ENCODE measurements at places on chromosomes 7 and 10.

- DNase-seq: no peak
These were observed 139.8 kb upstream of the AOAH start for GRCh38 chr7:36863901-36864701.

DNA sequence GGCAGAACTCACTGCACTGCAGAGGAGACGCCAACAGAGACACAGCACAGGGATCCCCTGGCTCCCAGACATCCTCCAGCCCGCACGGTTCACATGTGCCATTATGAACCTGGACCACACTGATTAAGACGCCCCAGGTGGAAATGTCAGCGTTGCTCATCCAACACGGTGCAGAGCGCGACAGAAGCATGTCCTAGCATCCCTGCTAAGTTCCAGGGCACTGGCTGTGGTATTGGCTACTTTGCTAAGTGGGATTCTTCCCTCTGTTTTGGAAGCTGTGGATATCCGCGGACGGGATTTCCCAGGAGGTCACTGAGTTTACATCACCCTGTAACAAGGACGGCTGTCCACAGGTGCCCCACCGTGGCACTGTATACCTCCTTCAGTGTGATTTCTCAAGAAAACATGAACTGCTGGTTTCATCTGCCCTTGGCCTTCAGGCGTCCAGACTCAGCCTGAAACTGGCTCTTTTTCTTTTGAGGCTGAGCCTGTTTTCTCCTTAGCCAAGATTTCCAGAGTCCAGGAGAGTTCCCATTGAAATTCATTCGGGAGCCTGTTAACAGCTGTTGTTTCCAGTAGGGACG lies 324.0 kb downstream of the WDR37 start:
- no peak for DNase-seq

DNA sequence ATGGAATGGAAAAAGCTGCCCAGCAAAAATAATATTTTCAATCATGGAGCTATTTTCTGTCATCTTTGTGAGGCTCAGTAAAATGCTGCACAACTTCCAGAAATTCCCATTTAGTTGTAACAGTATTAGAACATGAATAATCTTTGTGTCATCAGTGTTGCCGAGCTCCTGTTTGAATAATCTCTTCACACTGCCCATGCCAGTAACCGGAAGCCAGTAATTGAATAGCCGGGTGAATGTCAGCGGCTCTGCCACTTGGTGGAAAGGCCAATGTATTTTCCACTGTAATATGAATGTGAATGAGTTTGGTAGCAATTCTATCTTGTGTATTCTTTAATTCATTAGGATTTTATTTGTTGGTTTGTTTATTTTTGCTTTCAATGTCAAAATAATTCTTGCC lies 172.5 kb upstream of the INSYN2A start:
- DNase-seq: no peak

- peak; percentile 4 for DNase-seq
These were observed 29.9 kb downstream of the RNLS start for GRCh38 chr10:88553116-88553752.

DNA sequence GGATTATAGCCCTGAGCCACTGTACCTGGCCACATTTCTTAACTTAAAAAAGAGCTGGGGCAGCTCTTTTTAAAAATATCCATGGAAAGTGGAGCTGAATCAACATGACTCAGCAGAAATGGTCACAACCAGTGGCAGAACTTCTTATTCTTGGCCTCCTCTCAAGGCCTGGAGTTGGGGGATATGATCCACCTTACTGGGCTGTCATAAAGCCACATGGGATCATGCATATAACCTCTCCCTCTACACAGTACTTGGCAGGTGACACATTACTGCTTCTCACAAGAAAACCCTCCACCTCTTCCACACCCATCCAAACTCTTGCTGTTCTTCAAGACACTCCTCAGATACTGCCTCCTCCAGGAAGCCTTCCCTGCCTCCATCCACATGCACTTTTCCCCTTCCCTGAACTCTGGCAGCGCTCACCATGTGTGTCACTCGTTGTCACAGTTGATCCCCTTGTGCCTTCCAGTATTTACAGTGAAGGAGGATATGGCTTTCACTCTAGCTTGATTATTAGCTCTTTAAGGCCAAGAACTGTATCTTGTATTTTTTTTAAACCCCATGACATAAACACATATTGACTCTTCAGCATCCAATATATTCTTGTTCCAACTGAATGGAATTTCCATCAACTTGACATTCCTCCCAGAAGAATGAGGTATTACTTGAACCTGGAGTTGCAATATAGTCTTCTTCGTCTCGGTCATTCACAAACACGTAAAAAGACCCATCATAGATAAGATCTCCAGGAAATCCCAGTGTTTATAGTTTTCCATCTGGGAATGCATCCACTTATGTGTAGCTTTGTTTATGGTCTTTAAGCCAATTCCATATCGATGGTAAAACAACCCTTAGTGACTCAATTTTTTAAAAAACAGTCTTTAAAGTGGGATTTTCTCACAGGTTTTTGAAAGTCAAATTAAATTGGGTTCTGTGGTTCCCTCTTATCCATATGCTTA lies 85.5 kb downstream of the TBXAS1 start:
- no peak for DNase-seq

GRCh38 chr7:17640730-17641377 lies 299.4 kb downstream of the SNX13 start:
- no peak for DNase-seq

DNA sequence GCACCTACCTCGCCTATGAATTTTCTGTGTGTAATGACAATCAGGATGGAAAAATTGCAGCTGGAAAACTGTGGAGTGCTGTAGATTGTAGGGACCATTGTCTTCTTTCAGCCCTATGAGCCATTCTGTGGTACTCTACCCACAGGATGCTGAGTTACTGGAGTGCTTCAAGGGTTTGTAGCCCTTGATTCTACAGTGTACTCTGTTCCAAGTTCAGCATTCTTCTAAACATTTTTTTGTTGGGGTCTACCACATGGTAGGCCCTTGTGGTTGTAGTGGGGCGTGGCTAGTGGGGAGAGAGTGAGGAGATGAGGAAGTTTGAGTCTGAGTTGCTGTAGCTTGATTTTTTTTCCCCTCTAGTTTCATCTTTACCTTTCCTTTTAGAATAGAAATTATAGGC lies 33.5 kb downstream of the REEP3 start:
- DNase-seq: no peak

GRCh38 chr7:150902078-150903033 lies 50.0 kb downstream of the AOC1 start:
- no peak for DNase-seq

DNA sequence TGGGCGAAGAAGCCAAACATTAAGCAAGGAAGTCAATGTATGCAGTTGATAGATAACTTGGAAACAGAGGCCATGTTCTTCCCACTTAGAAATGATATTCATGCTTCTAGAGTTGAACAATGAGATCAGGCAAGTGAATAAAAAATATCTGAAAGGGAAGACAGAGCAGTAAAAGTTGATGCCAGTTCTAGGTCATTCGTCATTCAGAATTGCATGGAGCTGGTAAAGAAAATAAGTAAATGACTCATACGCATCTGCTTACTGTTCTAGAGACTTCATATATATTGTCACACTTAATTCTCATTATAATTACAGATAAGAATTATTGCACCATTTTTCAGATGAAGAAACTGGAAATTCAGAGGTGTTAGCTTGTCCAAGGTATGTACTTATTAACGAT lies 158.9 kb upstream of the FERD3L start:
- DNase-seq: no peak

DNA sequence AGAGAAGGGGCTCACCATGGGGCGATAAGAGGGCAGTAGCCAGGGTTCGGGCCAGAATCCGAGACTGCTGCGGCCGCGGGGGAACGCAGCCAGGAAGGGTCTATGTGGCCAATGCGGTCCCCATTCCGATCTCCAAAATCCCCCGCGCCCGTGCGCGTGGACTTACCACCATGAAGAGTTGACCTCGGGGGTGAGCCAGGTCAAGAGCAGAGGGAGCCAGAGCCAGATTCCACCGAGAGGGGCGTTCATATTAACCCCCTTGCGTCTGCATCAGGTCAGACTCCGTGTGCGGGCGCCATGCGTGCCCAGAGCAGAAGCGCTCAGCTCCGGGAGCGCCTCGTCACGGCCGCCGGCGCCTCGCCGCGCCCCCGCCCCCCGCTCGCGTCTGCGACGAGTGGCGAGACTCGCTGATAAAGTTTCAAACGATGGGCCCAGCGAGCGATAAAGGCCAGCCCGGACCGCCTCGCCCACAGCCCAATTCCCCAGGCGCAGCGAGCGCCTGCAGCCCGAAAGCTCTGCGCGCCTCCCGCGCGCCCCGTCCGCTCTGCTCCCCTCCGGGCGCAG lies at the start of gene WNT2:
Gene WNT2 (minus strand): TSS at position 318 of the 564 bp plus-strand sequence. CDS start 69 bp downstream, at position 249.
- no peak for DNase-seq

DNA sequence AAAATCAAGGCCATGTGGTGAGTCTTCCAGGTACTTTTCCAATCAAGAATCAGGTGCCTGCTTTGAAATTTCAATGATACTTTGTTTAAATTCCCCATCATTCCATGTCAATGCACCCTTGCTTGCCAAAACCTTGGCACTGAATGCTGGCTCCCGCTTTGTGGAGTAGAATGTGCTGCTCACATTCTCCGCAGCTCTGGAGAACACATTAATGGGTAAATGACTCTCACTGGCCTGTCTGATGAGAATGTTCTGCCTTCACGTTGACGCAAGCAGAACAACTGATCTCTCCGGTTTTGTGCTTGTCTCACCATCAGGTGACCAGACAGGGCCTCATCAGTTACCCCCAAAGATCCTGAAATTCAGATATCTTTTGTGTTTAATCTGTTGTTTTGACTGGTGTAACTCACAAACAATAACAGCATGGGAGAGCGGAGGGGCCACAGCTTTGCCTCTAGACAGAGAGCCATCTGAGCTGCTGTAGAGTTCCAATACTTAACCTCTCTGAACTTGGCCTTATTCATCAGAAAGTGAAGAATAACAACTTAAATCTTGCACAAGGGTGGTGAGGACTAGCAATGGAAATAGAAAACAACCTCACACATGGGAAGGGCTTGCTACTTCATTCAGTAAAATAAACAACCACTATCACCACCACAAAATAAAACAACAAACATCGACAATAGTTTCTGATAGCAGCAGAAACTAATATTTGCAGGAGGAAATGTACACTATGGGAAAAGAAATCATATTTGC lies 276.9 kb upstream of the IGFBP3 start:
- no peak for DNase-seq

GRCh38 chr10:29595146-29595545 lies 39.6 kb downstream of the SVIL start:
- no peak for DNase-seq

DNA sequence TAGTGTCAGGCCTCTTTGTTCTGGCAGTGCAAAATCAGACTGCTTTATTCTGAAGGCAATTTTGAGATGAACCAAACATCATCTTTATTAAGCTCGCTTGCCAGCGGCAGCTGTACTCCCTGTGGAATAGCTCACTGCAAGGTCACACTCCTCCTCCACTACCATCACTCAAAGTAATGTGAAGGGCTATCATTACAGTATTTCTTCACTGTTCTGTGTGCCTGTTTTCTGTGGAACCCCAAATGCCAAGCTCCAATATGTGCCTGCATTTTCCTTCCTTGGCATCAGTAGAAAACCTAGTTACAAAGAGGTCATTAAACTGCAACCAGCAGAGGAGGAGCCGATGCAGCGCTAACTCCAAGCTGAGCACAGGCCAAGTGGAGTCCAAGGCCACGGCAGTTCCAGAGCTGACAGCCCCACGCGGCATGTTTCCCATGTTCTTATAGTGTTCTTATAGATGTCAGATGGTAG lies 21.4 kb downstream of the BCCIP start:
- no peak for DNase-seq

DNA sequence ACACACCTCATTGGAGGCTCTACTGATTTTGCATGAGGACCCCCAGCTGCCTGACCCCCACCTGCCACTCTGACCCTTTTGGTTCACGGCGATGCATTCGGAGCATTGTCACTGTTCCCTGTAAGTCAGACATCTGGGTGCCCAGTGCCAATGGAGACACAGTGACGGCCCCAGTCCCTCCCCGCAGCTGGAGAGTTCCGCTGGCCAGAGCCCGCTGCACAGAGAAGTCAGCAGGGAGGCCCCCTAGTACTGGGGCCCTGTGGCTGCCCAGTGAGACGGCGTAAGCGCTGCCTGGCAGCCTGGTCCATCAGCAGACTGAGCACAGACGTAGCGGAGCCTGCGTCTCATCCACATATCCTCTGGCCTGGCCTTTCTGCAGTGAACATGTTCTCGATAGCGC lies 77.5 kb downstream of the NKX6-2 start:
- DNase-seq: no peak

- DNase-seq: no peak
These were observed 734 bp downstream of the PTPN12 start for GRCh38 chr7:77537778-77538280.

- DNase-seq: no peak
These were observed 52.2 kb downstream of the FIGNL1 start for GRCh38 chr7:50397971-50398324.

DNA sequence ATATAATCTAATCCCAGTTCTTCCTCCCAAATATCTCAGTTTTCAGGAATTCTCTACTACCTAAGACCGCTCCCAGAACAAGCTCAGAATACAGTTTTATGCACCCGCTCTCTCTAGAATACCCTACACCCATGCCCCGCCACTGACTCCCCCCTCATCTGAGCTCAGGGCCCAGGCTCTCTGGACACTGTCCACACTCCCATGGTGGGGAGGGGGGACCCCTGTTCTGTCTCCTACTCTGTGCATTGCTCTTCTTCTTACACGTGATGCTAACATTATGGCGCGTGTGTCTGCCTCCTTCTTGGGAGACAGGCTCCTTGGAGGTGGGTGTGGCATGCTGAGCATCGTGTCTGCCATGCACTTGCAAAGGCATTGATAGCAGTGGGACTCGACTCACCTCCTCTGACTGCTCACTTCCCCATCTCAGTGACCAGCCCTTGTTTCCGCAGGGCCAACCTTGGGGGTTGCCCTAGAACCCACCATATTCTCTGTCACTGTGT lies 127.9 kb downstream of the TCERG1L start:
- no peak for DNase-seq

DNA sequence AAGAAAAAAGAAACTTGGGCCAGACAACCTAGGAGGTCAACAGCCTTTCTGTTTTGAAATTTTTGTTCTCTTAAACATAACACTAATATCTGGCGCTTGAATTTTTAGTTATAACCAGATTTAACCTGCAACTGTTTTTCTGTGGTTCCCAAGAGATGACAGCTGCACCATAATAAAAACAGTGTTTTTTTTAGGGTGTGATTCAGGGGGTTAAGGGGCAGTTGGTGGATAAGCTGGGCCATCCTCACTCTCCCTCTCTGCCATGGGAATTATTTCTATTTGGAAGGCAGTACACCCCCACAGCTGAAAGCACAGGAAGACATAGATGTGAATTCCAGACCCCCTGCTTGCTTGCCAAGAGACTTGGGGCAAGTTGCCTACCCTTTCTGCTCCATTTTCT lies 20.1 kb upstream of the TM9SF3 start:
- DNase-seq: no peak

- DNase-seq: no peak
These were observed 296.2 kb upstream of the SMIM30 start for GRCh38 chr7:113414401-113415035.

- no peak for DNase-seq
These were observed 34.4 kb downstream of the ZFAND2A start for GRCh38 chr7:1125603-1125969.

GRCh38 chr10:26821699-26822570 lies 38.8 kb downstream of the ABI1 start:
- no peak for DNase-seq

- no peak for DNase-seq
These were observed 136.4 kb downstream of the TMEM26 start for GRCh38 chr10:61316676-61317265.

Data from keratinocyte (primary cell).